OCI-M1 (cell line): ENCODE measurements at places on chromosomes 5 and 9.

DNA sequence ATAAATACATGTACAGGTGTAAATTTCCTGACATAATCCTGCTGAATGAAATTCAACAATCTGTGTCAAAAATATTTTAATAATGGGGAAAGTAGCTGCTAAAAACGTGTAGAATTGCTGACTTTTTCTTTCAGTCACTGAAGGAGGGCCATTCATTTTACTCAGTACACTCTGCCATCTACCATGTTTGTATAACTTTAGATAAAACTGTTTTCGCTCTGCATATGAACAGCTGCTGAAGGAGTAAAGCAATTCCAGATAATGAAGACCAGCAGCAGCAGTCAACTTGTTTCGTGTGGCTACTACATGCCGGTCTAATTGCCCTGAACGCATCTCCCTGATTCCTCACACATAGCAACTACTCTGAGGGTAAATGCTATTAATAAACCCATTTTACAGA lies 380.5 kb downstream of the SPOCK1 start:
- no peak for DNase-seq

- DNase-seq = peak; percentile 49
Measured at GRCh38 chr9:110143950-110144545, 63.9 kb downstream of the C9orf152 start.

GRCh38 chr5:177195307-177195952 lies 61.9 kb downstream of the NSD1 start:
- no peak for DNase-seq

DNA sequence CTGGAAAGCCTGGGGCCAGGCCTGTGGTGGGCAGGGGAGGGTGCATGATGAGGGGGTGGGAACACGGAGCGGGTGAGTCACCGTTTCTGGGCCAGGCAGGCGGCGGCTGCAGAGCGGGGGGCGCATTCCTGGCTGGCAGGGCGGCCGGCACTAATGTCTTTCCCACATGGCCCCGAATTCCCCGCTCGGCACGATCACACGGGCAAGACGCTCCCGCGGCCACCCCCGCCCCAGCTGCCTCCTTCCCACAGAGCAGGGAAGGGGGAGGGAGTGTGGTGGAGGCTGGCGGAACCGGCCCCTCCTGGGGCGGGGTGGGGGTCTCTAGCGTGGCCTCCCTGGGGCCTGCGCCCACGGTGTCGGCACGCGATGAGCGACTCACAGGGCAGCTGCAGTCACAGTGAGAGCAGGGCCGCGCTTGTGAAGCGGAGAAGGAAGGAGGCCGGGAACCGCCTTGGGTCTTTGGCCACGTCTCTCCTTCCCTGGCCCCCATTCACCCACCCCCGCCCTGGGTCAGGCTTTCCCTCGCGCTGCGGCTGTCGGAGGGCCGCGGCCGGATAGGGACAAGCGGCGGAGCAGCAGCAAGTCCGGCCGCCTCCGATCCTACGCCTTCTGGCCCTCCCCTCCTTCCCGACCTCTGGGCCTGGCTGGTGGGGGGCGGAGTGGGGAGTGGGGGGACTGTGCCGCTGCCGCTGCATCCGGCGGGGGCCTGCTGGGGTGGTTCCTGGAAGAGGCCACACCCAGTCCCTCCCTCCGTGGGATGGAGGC lies 48.9 kb downstream of the CXXC5 start:
- no peak for DNase-seq

DNA sequence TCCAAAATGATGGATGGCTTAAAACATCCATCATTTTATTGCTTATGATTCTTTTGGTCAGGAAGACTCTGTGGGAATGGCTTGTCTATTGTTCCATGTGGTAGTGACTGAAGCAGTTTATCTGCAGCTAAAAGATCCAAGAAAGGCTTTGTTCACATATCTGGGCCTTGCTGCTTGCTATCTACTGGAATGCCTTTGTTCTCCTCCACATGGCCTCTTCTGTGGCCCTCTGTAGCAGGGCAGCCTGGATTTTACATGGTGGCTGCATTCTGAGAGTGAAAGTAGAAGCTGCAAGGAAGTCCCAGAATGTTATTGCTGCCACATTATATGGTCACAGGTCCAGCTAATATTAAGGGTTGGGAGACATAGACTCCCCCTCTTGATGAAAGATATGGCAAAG lies 35.1 kb downstream of the DMXL1 start:
- no peak for DNase-seq

GRCh38 chr5:110441035-110441434 lies 285.4 kb downstream of the TMEM232 start:
- peak; percentile 68 for DNase-seq

DNA sequence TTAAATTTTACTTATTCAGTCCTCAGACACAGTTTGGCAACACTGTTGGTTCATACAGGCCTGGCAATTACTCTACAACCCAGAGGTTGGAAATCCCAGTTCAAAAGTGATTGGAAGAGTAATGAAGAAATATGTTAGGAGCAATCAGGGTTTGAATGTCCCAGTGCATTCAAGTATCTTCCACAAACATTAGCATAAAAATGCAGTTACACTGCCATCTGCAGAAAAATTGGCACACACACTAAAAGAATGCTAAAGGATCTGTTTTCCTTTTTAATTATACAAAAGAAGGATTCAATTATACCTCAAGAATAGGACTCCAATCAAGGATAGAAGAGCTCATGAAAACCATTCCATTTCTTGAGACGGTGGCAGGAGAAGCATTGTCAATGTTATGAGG lies 130.2 kb downstream of the DNAH5 start:
- peak; percentile 3 for DNase-seq

GRCh38 chr5:91114658-91115057 lies 268.5 kb downstream of the ARRDC3 start:
- no peak for DNase-seq

GRCh38 chr9:69431777-69432176 lies 106.8 kb downstream of the ENTREP1 start:
- no peak for DNase-seq

GRCh38 chr9:99235926-99236634 lies 14.0 kb downstream of the SEC61B start:
- DNase-seq = no peak

- no peak for DNase-seq
Measured at GRCh38 chr9:121754655-121755436, 103.4 kb downstream of the DAB2IP start.

- no peak for DNase-seq
Measured at GRCh38 chr9:87216036-87216435, 268.7 kb upstream of the GAS1 start.

DNA sequence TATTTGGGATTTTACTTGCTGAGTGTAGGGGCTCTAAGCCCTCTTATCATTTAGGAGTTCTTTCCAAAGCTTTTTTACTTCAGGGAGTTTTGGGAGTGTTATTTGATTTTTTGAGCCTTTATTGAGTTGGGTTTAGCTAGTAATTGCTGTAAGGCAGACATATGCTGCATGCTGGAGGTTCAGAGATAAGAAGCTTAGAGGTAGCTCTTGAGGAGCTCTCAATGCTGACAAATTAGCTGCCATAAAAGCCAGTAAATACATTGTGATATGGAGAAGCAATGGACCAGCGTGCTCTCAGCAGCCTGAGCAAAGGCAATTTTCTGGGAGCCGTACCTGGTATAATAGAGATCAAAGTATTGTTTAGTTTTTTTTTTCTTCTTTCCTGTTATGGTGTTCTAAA lies 11.6 kb downstream of the ARHGEF28 start:
- DNase-seq = no peak

DNA sequence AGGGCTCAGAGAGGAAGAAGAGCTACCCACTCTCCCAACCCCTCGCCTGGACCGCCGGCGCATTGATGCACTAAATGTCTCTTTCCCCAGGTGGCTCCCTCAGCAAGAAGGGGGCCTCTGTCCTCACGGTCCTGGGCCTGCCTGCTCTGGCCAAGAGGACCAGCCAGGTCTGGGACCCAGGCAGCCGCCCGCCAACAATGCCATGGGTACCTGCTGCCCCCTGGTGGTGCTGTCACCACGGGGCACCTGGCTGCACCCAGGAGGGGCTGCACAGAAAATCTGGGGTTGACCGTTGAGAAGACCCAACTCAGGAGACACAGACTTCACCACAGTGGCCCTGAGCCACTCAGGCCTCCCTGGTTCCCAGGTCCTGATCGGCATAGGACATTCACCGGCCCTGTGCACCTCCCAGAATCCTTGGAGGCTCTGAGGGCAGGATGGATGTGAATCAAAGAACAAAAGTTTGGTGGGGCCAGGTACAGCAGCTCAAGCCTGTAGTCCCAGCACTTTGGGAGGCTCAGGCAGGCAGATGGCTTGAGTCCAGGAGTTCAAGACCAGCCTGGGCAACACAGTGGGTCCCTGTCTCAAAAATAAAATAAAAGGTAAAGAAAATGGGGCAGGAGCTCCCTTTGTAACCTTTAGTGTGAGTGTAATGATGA lies 2.4 kb upstream of the VAV2 start:
- DNase-seq = peak; percentile 85

GRCh38 chr9:86354818-86355309 lies 654 bp upstream of the TUT7 start:
- peak; percentile 60 for DNase-seq

DNA sequence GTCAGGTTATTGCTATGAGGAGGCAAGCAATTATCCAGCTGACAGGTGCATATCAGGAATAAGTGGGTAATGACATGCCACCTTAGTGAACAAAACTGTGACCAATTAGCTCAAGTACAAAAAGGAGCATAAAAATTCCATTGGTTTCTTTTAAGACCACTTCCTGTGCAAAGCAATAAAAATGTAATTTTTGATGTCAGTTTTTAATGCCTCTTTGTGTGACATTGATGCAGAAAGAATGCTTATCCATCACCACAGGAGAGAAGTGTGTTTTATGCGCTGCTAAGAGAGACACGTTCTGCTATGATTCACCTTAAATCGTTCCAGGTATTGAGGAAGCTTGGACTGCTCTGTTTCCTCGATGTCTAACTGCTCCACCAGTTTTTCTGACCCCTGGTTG lies 96.7 kb downstream of the MRPS27 start:
- DNase-seq = no peak

DNA sequence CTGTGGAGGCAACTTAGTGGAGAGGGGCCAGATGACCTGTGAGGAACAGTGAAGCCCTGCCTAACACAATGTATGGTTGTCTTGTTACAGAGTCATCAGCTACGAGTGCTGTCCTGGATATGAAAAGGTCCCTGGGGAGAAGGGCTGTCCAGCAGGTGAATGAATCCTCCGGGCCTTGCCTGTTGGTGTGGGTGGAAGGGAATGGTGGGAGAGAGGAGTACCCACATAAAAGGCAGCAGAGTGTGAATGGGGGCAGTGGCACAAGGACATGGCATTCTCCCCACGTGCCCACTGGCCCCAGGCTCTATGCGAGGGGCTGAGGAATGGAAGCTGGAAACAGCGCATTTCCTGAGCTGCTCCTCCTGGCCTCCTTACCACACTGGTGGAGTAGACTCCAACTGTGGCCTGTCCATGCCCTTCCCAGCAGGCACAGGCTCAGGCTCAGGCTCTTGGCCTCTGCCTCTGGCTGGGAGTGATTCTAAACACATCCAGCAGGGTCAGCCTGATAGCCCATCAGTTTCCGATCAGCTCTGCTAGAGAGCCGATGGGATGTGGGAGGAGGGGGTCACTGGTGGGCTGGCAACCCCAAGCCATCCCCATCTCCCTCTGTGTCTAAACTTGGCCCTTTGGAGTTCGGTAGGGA lies 15.3 kb downstream of the TGFBI start:
- no peak for DNase-seq

- DNase-seq = no peak
Measured at GRCh38 chr5:117594166-117594565, 1019.5 kb upstream of the SEMA6A start.

DNA sequence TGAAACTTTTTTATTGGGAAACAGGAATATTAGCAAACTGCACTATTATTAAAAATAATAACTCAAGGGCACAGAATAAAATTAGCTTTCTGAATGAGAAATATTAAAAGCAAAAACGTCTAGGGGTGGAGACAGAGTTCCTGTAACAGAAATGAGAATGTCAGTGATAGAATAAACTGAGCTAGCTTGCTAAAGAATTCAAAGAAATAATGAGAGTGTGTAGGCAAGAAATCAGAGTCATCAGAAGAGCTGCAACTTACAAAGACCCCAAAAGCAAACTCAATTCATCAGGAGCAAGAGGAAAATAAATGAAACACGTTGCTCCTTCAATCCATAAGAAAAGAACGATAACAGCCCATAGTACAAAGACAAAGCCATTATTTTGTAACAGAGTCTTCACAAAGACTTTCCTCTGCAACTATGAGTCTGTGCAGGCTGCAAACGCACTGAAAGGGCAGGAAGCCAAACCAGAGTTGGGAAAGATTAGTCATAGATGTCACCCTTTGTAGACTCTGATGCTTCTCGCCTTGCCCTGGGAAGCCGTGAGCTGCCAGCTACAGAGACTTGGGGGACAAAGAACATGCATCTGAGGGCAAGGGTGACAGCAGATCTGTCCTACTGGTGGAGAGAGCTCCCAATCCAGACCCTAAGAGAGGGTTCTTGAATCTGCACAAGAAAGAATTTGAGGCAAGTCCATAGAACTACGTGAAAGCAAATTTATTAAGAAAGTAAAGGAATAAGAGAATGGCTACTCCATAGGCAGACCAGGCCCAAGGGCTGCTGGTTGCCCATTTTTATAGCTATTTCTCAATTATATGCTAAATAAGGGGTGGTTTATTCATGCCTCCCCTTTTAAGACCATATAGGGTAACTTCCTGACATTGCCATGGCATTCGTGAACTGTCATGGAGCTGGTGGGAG lies 40.8 kb downstream of the SHC3 start:
- no peak for DNase-seq

- DNase-seq = peak; percentile 18
Measured at GRCh38 chr9:134405527-134405926, 79.3 kb downstream of the RXRA start.

GRCh38 chr5:159152876-159153275 lies 53.2 kb upstream of the EBF1 start:
- no peak for DNase-seq

GRCh38 chr9:34256104-34256503 lies 73.0 kb downstream of the KIF24 start:
- no peak for DNase-seq

DNA sequence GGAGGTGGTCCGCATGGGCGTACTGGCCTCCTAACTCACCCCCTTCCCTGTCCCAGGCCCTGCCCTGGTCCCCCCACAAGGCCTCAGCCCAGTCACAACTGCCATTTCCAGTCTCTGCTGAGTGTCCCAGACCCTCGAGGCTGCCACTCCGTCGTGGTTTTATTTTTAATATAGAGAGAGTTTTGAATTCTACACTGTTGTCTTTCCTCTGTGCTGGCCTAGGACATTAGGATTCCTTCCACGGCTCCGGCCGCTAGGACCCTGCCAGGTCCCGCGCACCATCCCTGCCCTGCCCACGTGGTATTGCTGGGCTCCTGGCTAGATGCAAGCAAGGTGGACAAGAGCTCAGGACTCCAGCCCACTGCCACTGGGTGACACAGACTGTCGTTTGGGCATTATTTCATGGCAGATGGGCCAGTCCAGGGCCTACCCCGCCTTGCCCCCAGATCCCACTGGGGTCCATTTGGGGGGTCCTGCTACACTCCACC lies 53.3 kb downstream of the SAR1B start:
- DNase-seq = no peak

DNA sequence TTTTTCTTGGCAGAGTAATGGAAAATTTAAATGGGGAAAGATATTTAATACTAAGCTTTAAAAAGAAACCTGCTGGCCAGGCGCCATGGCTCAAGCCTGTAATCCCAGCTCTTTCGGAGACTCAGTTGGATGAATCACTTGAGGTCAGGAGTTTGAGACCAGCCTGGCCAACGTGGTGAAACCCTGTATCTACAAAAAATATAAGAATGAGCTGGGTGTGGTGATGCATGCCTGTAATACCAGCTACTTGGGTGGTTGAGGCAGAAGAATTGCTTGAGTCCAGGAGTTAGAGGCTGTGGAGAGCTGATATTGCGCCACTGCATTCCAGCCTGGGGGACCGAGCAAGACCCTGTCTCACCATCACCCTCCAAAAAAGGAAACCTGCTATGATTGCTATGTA lies 32.8 kb downstream of the TUT7 start:
- DNase-seq = no peak
